ENCODE measurements at places on chromosomes 4 and X. TPM values are rescaled to one million over a fixed set of nuclear protein-coding genes. Genes with fewer than 3 reads are reported as not detected.

DNA sequence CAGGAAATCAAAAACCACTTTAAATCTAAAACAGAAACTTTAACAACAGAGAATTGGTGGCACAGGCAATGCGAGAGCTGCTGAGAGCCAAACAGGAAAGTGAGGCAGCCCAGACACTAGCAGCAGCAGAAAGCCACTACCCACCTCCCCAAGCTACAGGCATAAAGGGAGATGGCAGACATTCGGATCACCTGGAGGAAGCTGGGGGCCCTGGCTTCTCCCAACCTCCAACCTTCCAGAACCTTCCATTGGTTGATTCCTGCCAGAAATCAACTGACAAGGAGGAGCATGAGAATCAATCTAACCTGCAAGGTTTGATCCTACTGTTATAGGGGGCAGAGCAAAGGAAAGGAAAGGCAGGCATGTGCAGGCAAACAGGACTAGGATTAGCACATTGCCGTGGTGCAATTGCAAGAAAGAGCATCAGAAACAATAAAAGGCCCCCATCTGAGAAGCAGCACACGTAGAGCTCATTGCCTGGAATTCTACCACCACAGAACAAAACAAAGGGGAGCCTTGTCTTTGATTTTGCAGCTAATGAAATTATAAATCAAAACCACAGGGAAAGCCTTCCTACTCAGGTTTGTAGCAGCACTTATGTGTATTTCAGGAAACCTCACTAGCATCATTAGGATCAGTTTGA, 427.3 kb upstream of the RASGEF1B start:
- no peak for DNase-seq
- H3K36me3 ChIP-seq = no peaks in the 10 kb centered on the region
- no peaks in the 10 kb centered on the region for H3K4me1 ChIP-seq
- no peak overlapping the region for H3K27ac ChIP-seq
- H3K4me3 ChIP-seq = no peak overlapping the region

DNA sequence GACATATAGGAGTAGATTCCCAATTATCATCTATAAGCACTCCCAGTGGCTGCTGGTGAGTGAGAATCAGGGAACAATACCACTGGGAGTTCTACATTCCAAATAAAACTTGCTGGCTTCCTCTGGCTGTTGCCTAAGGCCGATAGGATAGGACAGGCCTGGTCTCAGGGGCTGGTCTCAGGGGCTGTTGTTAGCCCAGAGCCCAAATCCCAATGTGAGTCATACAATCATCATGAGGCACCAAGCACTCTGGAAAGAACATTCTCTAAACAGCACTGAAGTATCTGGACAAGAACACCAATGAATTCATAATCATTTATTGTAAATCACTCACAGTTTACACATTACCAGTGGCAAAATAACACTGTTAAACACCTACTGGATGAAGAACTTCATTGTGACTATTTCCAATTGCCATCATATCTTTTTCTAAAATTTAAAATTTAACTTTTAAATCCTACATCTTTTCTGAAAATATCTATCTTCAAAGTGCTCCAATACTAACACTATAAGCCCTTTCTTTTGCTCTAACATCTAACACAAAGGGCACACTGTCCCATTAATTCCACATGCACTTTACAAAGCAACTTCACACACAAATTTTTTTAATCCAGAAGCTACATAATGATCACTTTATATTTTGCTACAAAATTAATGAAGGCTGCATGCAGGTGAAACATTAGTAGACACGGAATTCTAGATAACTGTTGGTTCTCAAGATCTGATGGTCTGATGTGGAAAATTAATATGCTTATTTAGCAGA, 67.6 kb upstream of the TMEM150C start:
- H3K36me3 ChIP-seq = peaks cover 1% of the 10 kb centered on the region
- no peaks in the 10 kb centered on the region for H3K27me3 ChIP-seq
- H3K4me3 ChIP-seq = no peak overlapping the region
- no peak overlapping the region for H3K27ac ChIP-seq
- no peak for DNase-seq
- H3K4me1 ChIP-seq = peaks cover 9% of the 10 kb centered on the region

FUNDC2 gene
- total RNA-seq = 361 TPM

TASL gene
- total RNA-seq = 0.19 TPM

- no peak for DNase-seq
- H3K36me3 ChIP-seq = no peaks in the 10 kb centered on the region
- H3K27ac ChIP-seq = no peak overlapping the region
- H3K4me3 ChIP-seq = no peak overlapping the region
Measured at GRCh38 chr4:148984951-148985350, 542.7 kb upstream of the NR3C2 start.
